Spinal cord (tissue), 10 donors: ENCODE measurements at places on chromosomes 5 and 9. TPM values are rescaled to one million over a fixed set of nuclear protein-coding genes. Genes with fewer than 3 reads are reported as not detected.

DNA sequence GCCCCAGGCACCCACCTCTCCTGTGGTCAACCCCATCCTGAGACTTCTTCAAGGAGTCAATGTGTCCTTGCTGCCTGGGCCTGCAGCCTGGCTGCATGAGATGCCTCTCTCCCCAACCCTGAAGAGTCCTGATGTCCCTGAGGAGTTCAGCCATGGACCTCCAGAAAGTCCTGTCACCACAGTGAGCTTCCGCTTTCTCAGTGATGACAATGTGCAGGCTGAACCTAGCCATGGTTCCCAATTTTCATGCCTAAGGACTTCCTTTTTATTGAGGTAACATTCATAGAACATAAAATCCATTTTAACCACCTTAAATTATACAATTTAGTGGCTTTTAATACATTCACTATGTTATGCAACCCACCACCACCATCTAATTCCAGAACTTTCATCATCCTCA is 29.1 kb downstream of the DAP start:
- DNase-seq = no peak

TMEM174 gene
- total RNA-seq = not detected

DNA sequence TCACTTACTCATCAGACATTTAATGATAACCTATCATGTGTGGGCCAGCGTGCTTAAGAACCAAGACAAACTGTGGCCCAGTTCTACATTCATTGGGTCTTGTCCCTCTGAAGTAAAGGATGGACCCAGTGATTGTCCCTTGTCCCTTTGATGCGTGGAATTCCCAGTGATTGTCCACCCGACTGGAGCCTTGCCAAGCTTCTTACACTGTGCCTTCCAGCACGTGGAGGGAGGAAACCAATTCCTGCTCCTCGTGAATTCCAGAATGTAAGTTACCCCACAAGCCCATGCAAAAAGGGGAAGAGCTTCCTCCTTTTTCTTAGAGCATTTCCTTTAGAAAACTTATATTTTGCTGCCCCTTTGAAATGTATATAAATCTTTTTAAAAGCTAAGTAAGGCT is 7.9 kb downstream of the CKMT2 start:
- DNase-seq = no peak

SLCO6A1 gene
- not detected for total RNA-seq

DNA sequence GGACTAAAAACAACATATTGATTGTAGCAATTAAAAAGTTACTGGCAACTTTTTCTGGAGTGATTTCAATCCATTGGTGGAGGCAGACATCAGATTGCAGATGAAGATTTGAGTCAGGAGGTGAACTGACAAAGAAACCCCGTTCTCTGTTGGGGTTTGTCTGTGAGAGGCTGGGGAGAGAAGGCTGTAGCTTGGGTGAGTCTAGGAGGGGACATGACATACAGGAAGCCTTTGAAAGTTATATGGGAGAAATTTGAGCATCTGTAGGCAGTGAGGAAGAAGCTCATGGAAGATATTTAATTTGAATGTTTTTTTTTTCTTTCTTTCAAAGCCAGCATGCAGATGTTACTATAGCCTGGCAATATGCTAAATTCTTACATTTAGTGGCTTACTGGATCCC is 26.0 kb downstream of the KDM4C start:
- DNase-seq = no peak

DNA sequence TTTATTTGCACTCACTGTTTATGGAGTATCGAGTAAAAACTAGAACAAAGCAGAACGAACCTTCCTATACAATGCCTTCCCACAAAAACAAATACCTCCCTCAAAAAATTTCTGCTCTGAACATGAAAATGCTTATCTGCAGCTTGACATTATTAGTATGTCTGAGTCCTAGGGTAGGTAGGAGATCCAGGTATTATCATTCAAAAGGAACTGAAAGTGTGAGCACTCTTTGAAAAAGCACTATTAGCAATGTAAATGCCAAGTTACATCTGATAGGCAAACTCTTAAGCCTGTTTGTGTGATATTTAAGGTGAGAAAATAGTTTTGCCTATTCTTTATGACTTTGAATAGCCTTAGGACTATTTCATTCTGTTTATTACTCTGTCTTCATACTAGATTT is 47.6 kb downstream of the ZSWIM6 start:
- DNase-seq = no peak

DNA sequence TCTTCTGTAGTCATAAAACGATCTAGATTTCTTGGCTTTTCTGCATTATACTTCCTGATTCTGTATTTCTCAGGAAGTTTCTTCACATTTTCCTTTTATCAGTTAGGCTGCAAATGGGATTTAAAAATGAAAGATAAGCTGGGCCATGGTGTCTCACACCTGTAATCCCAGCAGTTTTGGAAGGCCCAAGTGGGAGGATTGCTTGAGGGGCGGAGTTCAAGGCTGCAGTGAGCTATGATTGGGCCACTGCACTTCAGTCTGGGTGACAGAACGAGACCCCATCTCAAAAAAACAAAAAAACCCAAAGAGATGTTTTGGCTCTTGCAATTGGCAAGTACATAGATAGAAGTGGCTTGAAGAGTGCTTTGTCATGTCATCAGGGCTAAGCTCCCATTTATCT is 26.2 kb upstream of the APC start:
- no peak for DNase-seq

- no peak for DNase-seq
These were observed 1813.5 kb upstream of the CDH6 start for GRCh38 chr5:29380029-29380428.

- no peak for DNase-seq
These were observed 5.0 kb downstream of the LOX start for GRCh38 chr5:122073018-122073417.

PARP8 gene
- total RNA-seq = 39.1 TPM

GRCh38 chr5:157543825-157544622 is 31.6 kb downstream of the ADAM19 start:
- no peak for DNase-seq

- DNase-seq = no peak
These were observed 69.6 kb downstream of the SLC28A3 start for GRCh38 chr9:84270847-84271530.

GRCh38 chr9:72326641-72327040 is 38.4 kb downstream of the ZFAND5 start:
- DNase-seq = no peak

DNA sequence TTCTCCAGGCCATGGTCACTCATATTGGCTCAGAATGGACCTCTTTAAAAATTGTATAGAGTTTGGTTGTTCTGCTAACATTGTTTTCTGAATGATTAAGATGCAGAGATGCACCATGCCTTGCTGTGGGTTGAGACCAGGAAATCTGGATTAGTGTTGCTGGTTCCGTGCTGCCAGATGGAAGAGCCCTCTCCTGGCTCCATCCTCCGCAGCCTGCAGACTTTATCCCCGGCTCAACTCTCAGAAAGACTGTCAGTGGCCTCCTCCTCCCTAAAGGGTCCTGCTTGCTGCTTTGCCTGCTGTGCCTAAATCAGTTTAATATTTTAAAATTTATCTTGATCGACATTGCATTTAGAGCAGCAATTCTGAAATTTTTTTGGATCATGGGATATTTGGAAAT is 196.7 kb downstream of the TENT4A start:
- DNase-seq = no peak

- no peak for DNase-seq
These were observed 119.7 kb upstream of the TARS1 start for GRCh38 chr5:33321026-33321425.

CDX1 gene
- total RNA-seq = not detected

GRCh38 chr5:103254921-103255320 is 3.6 kb upstream of the MACIR start:
- no peak for DNase-seq

GDF9 gene
- total RNA-seq = 0.69 TPM

- DNase-seq = no peak
These were observed 106.0 kb downstream of the RGS3 start for GRCh38 chr9:113569472-113570060.

ZNF366 gene
- total RNA-seq = 3.6 TPM

DNA sequence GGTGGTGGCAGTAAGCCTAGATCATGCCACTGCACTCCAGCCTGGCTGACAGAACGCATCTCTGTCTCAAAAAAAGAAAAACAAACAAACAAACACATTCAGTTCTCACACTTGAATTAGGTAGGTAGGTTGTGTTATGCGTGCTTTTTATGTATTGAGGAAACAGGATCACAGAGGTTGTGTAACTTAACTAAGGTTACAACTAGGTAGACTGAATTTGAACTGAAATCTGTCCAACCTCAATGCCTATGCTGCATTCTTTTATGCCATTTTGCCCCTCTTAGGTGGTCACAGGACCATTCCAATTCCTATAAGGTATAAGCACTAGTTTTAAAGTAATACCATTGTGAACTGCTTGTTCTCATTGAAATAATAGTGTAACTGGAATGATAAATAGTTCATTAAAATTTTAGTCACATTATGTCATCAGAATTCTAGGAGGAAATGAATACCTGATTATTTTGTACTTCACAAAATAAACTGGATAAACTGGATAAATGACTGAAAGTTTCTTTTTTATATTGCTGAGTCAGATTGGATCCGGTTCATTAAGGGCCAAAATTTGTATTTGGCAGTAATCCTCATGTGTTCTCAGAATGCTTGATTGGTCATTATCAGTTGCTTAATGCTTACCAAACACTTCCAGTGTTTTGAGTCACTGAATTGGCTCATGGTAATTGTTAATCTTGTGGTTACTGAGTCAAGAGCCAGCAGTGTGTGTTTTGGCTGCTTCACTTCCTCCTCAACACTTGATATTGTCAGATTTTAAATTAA is 7.1 kb downstream of the UBAP1 start:
- no peak for DNase-seq

DNA sequence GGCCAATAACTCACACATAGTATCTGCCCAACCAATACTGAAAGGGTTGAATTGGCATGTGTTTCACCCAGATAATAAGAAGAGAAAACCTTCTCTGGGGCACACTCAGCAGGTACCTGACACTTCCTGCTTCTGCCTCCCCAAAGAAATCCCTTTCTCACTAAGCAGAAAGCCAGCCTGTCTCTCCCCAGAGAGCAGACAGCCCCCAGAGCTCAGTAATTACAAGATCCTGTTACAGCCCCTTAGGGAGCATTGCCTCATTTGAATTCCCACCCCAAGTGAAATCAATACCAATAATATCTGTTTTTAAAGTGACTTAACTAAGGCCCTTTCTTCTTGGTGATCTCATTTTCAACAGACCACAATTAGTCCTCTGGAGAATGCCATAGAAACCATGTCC is 38.5 kb upstream of the FOXI1 start:
- no peak for DNase-seq

IFNA21 gene
- not detected for total RNA-seq

DNA sequence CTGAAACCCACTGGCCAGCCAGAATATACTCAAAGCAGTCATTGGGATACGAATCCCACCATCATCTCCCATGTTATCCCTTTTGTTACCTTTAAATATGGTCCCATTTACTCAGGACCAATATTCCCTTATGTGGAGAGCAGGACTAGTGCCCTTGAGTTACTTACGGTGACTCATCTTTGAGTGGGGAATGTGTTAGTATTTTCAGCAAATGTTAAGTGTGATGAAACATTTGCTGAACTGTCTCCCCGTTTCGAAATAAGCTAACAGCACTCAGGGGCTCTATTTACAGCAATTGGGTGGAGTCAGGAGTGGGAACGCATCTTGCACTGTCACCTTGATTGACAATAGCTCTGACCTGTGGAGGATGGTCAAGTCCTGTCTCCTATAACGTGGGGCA is 67.4 kb downstream of the CTSL start:
- no peak for DNase-seq

GRCh38 chr9:123437201-123437600 is 81.2 kb downstream of the CRB2 start:
- no peak for DNase-seq

DNA sequence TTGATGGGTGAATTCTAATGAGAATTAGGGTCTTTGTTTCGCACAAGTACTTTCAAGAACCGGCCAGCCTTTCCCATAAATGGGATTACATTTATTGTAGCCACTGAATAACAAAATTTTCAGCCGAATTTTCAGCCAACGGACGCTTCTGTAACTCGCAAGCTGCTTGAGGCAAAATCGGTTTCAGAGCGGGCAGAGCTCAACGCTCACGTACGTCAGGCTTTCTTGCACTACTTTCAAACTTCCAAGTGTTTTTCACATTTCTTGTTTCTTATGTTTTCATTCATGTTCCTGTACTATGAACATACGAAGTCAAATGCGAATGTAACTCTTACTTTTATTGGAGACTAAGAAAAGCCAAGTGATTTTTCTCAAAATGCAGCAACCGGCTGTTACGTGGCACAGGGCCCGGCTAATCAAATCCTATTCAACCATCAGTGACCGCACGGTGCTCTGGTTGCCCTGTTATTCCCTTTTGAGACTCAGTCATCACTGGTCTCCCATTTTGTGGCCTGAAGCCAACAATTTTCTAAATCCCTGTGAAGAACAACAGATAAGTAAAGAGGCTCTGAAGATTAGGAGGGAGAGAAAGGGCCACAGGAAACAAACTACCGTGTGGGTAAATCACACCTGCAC is 68.5 kb downstream of the SLC28A3 start:
- no peak for DNase-seq

BARHL1 gene
- 2.0 TPM for total RNA-seq

DNA sequence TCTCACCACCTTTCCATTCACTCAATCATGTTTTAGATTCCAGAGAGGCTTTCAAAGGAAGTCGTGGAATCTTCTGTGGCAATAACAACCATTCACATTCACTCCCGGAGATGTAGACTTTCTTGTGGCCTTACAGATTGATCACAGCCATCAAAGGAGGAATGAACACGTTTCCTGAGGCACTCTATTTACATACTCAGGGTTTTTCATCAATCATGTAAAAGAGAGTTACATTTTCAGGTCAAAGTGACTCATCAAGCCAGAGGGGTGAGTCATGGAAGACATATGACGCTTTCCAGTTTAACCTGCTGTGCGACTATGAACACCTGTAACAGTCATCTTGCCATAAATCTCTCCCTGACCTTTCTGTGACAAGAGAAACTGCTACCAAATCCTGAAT is 39.3 kb upstream of the RAD23B start:
- DNase-seq = no peak

DNA sequence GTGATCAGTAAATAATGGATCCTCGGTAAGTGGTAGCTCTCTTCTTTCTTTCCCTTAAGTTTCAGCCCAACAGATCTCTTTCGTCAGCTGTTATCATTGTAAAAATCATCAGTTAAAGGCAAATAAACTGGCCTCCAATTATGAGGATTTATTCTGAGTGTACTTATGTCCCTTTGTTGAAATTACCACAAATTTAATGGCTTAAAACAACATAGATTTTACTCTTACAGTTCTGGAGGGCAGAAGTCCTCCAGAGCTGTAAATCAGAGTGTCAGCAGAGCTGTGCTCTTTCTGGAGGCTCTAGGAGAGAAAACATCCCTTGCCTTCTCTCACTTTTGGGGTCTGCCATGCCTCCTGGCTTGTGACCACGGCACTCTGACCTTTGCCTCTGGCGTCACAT is 104.6 kb downstream of the INSYN2B start:
- DNase-seq = no peak

DNA sequence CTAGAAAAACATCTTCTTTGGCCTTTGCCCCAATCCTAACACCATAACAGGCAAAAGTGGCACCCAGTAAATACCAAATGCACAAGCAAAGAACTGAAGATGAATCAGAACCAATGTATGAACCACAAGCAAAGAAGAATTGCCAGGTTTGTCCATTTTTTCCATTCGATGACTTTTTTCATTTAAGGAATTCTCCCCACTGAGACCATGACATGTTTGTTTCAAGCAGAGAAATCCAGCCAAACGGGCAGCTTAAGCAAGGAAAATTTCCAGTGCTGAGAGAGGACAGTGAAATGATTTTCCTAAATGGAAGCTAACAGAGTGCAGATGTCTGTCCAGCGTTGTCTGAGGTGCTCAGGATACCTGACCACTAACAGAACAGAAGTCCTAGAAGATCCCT is 203.7 kb downstream of the ADAMTS12 start:
- DNase-seq = no peak

SLC6A19 gene
- 0.06 TPM for total RNA-seq
